ENCODE measurements at places on chromosomes 11 and 22.

- DNase-seq = no peak
These were observed 87.2 kb upstream of the HTATIP2 start for GRCh38 chr11:20275987-20276965.

GRCh38 chr11:36238881-36239280 lies 50.3 kb downstream of the COMMD9 start:
- no peak for DNase-seq

DNA sequence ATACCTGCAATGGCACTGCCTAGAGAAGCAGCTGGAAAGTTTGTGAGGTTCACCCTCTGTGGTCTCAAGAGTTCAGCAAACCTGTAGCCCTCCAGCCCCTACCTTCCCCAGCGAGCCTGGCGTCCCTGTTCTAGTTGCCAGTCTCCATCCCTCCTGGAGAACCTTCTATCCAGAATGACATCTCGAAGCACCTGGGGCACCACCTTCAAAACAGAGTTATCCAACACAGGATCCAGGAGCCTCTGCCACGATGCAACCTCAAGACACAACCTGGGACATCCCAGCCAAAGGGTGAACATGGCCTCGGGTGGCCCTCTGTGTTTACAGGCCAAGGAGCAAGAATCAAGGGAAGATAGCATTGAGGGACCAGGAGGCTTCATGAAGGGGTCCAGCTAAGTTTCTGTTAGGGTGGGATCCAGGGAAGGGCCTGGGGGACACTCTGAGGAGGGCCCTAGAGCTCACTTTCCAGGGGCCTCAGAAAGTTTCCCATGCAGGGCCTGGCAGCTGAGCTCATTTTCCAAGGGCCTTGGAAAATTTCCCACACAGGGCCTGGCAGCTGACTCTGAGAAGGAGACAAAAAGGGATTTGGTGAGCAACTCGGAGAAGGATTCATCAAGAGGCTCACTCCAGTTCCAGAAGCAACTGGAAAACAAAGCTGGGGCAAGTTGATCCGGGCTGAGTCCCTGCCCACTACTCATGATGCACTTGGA lies 36.9 kb upstream of the SYT13 start:
- DNase-seq = no peak

DNA sequence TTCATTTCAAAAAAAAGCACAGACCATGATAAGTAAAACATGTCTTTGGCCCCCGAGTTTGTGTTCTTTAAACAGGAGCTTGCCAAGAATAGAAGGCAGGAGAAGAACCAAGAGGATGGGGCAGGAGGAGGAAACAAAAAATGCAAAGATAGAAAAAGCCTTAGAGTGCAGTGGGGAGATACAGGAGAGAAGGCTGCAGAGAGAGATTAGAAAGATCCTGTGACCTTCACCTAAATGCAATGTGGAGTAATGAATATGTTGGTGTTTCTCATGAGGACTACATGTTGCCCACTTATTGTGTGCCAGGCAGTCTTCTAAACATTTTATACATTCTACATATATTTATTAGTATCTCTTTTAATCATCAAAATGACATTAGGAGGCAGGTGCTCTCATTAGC lies 2.3 kb upstream of the APLNR start:
- no peak for DNase-seq

- DNase-seq = no peak
These were observed 4.0 kb downstream of the ELFN2 start for GRCh38 chr22:37423283-37423682.
